ENCODE measurements at places on chromosomes 1 and 21.
A peak's percentile ranks its signal among the peaks of the same experiment; 100 is the strongest.

- DNase-seq: no peak
Measured at GRCh38 chr1:24465099-24465498, 37.5 kb upstream of the RCAN3 start.

DNA sequence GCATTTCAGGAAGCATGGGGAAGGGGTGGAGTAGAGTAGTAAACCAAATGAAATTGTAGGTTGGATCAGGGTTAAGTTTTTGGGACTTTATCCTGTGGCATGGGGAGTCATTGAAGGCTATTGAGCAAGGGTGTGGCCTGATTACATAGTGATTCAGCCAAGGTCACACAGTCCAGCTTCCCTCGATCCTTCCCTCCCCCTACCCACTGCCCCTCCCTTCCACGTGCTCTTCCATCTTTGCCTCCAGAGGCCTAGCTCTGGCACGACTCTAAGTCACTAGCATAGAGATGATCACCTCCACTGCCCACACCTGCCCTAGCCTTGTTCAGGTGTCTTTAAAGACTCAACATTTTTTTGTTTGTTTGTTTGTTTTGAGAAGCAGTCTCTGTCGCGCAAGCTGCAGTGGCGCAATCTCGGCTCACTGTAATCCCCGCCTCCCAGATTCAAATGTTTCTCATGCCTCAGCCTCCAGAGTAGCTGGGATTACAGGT is 37.2 kb upstream of the SLC9A1 start:
- DNase-seq: no peak

DNA sequence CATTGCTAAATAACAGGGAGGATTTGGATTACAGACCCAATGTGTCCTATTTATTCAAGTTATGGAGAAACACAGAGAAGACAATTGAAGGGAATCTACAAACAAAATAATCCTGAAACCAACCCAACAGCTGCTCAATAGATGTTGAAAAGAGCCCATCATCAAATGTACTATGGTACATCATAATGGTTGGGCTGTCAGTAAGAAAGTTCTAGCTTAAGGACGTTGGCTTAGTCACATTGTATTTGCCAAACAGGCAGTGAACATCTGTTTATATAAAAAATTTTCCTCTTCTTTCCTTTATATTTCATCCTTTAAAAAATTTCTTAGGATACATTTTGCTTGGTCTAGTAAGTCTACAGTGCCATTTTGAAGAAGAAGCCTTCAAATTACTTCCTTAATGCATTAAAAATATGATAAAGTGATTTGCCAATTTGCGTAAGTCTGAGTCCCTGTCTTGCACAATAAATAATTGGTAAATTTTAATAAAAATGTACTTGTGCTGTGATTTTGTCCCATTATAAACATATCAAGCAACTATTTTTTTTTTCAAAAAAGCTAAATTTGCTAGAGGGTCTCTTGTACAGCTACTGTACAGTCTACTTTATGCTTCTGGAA is 14.4 kb downstream of the MAP3K7CL start:
- no peak for DNase-seq

- peak; percentile 52 for DNase-seq
Measured at GRCh38 chr1:1069056-1069710, 4.9 kb downstream of the RNF223 start.

DNA sequence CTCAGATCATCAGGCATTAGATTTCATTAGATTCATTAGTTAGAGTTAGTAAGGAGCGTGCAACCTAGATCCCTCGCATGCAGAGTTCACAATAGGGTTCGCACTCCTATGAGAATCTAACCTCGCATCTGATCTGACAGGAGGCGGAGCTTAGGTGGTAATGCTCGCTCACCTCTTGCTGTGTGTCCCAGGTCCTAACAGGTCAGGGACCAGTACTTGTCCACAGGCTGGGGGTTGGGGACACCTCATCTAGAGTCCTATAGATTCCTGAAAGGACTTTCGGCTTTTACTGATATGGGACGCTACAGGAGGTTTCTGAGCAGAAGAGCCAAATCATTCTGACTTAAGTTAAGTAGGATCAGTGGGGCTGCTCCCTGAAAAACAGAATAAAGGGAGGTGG is 91.4 kb downstream of the AKT3 start:
- no peak for DNase-seq

DNA sequence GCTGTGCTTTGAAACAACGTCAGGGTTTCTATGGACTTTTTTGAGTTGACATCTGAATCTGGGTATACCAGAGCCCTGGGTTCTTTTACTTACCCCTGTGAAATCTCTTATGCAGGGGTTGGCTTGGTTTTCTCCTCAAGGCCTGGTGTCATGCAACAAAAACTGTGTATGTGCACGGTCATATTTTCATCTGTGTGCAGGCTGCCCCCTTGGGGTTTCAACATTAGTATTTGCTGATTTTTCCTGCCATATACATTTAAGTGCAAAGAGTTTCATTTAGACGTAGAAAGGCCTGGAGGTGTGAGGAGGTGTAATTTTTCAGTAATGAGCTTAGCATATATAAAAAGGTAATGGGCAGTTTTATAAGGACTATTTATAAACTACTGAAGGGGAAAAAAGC is 22.0 kb upstream of the ZBTB18 start:
- DNase-seq: no peak

- no peak for DNase-seq
Measured at GRCh38 chr1:231284441-231284840, 43.4 kb downstream of the GNPAT start.

- DNase-seq: no peak
Measured at GRCh38 chr1:212196355-212196754, 88.9 kb upstream of the PPP2R5A start.

- DNase-seq: peak; percentile 71
Measured at GRCh38 chr1:26993237-26994019, at the start of gene TRNP1. TSS of gene TRNP1 (plus strand) at chr1:26993692. CDS start at chr1:26993787, 95 bp downstream.

- DNase-seq: no peak
Measured at GRCh38 chr1:217542837-217543236, 88.1 kb downstream of the GPATCH2 start.

- no peak for DNase-seq
Measured at GRCh38 chr1:213980906-213981305, 6.9 kb upstream of the PROX1 start.

DNA sequence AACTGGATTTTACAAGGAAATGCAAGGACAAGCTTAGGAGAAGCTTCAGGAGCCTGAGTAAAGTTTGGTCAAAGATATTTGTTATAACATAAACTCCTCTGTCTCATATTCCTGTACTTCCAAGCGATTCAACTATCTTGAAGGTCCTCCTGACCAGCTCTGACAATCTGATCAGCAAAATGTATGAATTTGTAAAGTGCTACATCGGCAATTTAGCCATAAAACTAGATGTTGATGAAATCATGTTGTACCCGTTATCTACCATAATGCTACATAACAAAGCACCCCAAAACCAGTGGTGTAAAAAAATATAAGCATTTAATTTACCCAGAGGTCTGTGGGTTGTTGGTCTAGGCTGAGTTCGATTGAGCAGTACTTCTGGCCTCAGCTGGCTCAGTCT is 19.5 kb upstream of the KRTAP11-1 start:
- no peak for DNase-seq

- no peak for DNase-seq
Measured at GRCh38 chr1:192506741-192507155, 68.8 kb upstream of the RGS1 start.

DNA sequence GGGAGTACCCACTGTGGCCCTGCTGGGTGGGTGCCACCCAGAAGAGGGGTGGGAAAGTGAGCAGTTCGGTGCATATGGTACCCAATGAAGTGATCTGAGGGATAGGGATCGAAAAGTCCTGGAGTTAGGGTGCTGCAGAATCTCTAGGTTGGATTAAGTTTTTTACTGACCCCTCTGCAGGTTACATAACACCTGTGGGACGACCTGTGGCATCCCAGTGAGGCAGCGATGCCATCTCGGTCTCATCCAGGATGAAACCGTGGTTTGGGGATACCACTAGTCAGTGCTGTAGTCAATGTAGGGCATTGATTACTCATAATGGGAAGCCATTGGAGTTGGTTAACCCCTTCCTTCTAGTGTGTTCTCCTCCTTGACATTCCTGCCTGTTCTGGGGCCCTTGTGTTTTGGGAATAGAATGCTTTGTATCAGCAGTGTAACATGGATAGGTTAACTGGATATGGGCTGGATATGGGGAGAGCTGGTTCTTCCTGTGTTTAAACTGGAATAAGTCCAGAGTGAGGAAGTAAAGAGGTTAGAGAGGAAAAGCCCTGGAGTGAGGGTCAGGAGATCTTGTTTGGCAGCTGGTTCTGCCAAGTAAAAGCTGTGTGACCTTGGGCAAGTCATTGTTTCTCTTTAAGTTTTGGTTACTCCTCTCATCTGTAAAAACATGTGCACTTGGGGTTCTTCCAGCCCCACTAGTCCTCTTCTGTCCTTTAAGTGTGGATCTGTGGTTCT is 42.8 kb upstream of the ATF3 start:
- no peak for DNase-seq
